ENCODE measurements at places on chromosomes 6 and 20.

GRCh38 chr6:138397128-138398122, 6.6 kb upstream of the HEBP2 start:
- DNase-seq: no peak

DNA sequence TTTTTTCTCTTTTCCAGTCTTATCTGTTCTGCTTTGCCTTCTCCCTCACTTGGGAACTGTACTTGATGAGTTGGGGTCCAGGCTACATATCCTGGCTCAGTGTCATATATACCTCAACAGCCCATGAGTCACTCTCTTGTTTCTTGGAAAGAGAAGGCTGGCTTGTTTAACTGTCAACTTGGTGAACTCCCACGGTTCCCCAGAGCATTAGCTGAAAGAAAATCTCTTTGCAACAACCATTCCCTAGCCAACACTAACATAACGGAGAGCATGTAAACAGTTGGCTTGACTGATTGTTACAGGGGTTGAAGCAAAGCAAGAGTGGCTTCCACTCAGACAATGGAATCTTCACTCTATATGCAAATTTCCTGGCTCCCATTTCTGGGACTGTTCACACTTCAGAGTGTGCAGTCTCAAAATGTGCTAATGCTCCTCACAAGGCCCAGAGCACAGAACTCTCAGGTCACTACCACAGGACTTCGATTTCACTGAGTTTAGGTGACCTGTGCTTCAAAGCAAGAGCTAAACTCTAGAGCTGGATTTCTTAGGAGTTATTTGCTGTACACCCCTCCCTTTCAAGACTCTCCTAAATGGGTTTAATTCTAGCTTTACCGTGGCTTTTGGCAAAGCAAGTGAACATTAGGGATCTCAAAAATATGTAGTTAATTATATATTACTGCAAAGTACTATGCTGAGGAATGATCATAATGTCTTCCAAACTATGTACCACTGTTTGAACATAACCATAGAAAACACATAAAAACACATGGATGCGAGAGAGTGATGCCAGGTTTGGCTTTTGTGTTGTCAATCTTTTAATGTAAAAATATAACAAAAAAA, 609.8 kb downstream of the RFPL4B start:
- DNase-seq: no peak

- no peak for DNase-seq
These were observed 104.1 kb upstream of the SLC35B3 start for GRCh38 chr6:8539453-8539852.

GRCh38 chr20:23754731-23755130, 4.0 kb upstream of the CST1 start:
- no peak for DNase-seq

- no peak for DNase-seq
These were observed 265.5 kb downstream of the KHDC1L start for GRCh38 chr6:72959821-72960220.

DNA sequence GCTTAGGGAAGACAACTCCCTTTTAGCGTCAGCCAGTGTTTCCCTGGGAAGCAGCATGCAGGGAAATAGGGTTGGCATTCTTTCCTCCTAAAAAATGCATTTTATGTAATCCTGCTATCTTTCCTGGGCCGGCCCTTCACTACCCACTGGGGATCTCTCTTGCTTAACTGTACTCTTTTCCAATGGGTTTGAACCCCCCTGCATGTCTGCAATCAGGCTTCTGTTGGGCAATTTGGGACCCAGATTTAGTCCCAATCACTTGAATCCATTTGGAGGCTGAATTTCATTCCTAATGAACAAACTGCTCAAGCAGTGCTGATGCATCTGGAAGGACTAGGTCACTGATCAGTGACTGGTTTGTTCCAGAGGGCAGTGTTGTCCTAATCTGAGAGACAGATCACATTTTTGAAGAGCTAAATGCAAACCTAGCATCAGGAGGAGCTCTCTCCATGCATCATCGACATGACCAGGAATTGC, 152.0 kb downstream of the TSHZ2 start:
- no peak for DNase-seq

DNA sequence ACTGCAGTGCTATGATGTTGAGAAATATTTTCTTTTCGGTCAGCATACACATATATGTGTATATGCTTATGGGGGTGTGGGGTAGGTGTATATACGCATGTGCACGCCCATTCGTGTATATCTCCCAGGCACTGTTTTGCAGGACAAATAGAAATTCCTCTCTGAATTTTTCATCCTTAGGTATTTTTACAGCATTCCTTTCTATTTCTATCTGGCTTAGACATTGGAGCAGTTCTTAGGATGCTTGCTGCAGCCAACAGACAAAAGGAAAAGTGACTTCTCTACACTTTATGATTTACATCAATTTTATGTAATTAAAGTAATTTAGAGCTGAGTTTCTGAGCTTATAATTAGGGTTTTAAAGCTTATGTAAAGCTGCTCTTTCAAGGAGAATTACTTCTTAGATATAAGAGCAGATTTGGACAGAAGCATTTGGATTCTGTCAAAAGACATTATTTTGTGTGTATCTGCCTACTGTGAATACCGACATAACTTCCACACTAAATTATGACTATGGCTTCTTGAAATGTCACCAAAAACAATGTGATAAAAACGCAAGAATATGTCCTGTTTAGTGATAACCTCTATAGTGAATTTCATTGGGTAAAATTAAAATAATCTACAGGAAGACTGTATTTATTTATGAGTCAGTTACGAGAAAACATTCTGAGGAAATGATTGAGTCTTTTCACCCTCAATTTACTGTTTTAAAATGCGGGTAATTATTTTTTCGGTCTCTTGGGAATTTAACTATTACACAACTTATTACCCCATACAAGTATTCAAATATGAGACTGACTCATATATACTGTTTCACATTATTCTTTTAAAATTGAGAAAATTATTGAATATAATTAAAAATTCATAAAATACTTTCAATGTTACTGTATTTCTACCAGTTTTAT, 21.3 kb upstream of the CEP43 start:
- no peak for DNase-seq

- DNase-seq: no peak
These were observed 714 bp downstream of the AIF1 start for GRCh38 chr6:31615748-31616147.

GRCh38 chr20:56859801-56860261, 230.7 kb downstream of the TFAP2C start:
- no peak for DNase-seq

- DNase-seq: no peak
These were observed 42.8 kb downstream of the LAMA2 start for GRCh38 chr6:128925765-128926164.

DNA sequence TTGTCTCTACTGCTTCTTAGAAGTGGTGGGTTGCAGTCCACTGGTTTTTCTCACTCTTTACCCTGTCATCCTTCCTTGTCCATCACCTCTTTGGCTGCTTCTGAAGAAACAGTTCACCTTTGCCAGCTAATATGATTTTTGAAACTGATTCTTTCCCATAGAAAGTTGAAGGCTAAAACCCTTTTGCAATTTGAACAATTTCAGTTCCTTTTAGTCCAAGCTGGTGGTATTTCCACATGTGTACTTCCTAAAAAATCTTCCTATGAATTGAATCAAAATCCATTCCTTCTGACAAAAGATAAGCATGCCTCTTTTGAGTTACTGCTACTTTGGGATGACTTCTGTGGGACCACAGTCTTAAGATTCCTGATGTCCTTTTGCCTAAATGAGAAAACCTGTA, 210.0 kb upstream of the MAN1A1 start:
- no peak for DNase-seq

- DNase-seq: no peak
These were observed 485.8 kb upstream of the CITED2 start for GRCh38 chr6:139860203-139860602.

DNA sequence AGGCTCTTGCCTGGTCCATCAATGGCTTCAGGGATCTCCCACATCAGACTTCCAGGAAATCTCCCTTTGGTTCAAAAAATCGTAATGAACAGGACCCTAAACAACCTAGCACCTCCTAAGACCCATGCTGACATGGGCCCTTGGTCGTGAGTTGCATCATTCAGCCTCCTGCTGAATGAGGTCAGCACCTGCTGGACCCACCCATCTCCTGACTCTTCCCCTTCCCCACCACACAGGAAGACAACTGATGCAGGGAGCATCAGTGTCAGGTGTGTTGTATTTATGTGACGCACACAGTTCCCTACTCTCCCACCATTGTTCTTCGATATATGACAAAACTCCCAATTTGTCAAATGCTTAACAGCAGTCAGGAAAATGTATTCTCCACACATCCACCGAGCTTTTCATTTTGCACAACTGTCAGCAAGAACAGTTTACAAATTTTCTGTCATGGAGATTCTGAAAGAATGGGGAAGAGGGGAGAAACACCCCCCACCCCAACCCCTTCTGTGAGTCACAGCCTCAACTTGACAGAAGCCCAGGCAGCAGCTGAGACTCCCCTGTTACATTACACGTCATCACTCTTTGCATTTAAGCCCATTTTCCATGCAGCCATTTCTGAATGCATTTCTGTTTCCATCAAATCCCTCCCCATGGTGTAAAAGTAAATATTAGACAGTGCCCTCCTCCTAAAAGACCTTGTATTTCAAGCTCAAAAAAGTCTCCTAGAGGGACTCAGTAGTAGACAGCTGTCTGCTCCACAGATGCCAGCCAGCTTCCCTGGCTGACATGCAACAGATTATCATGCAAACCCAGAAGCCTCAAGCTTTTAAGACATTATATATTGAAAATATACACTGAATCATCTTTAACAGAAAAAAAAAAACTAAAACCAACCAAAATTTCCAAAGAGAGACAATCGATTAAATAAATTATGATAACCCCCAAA, 577.5 kb downstream of the PTPRT start:
- DNase-seq: no peak

GRCh38 chr6:156854466-156855161, 77.4 kb downstream of the ARID1B start:
- DNase-seq: no peak

DNA sequence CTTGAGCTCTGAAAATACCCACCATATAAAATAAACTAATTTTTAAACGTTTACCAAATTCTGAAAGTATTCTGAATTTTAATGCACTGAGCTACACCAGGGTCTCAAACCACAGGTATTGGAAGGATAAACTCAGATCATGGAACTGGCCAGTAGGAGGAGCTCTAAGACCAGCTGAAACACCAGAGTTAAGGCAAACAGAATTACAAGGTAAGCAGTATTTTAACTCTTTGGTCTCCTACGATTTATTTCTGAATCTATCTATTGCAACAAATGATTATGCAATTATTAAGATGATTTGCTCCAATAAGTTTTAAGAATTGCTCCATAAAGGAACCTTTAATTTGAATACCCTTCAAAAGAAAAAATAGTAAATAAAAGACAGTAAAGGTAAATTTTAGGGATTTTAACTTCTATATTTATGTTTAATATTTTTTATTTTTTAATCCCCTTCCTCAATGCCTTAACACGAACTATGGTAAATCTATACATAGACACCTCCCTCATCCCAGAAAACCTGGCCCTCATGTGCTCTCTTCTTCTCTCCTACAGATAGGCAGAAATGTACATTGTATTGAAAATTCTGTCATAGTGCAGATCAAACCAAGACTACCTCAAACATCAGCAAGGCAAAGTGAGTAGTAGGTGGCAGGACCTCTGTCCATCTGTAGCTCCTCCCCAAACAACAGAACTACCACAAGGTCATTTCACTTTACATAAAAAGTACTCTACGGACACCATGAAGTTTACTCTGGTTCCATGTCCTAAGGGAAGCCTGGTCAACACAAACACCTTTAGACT, 58.4 kb downstream of the SMLR1 start:
- peak; percentile 66 for DNase-seq

DNA sequence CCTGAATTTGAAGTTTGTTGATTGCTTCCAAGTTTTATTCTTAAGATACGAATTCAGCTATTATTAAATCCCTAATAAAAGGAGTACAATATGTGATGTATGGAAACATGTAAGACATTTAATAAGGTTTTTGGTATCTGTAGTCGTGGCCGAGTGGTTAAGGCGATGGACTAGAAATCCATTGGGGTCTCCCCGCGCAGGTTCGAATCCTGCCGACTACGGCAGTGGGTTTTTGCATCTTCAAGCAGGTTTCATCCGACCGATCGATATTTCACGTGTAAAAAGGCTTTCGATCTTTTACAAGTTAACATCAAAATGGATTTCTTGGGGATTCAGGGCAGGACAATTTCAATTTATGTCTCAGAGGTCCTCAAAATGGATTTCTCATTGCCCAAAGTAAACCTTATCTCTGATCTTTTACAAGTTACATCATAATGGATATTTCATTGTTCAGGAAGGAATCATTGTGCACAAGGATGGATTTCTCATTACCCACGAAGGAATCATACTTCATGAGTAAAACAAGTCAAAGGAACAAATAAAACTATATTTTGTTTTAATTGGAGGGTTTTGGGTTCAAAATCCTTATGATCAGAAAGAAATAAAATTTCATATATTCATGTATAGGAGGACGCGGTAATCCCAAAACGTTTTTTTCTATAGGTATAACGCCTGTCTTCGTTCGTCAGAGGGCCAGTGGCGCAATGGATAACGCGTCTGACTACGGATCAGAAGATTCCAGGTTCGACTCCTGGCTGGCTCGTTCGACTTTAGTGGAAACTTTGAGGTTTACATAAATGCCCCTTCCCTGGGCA, 37.3 kb upstream of the BTN3A2 start:
- DNase-seq: peak; percentile 44
